Activated T-cell treated with anti-CD3 and anti-CD28 coated beads, Interleukin-2, amount 50 U/mL, for 72 hours (primary cell): ENCODE measurements at places on chromosomes 13 and 19. TPM values are rescaled to one million over a fixed set of nuclear protein-coding genes. Genes with fewer than 3 reads are reported as not detected.

- DNase-seq = no peak
These were observed 99.0 kb upstream of the HTR2A start for GRCh38 chr13:46995874-46996273.

GRCh38 chr19:33000510-33000909 is 28.5 kb downstream of the FAAP24 start:
- DNase-seq = no peak

- no peak for DNase-seq
These were observed 169.2 kb upstream of the NBEA start for GRCh38 chr13:34772881-34773280.

DNA sequence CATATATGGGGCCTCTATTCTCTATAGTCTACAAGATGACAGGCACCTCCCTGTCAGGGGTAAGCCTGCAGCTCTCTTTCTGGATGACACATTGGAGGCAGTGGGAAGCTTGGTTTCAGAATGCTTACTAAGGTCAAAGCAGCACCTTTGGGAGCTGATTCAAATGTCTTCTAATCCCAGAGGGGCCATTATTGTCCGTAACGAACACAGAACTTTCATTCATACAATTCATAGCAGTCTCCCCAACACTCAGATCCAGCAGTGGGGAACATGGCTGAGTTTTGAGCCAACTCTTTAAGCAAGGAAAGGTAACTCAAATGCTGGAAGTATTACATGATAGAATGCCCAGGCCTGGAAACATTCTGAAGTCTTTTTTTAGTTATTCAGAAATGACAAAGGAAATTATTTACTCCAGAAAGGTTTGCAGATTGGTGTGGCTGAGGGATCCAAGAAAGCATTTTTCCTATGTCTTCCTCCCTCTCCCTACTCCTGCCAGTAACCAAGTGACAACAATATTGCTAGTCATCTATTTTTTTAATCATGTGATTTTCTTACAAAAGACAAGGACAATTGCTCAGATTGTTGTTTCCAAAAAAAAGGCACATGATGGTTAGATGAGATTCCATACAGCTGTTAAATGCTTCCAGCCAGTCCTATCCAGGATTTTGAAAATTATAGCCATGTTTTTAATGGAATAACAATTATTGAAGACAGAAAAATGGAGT is 118.7 kb downstream of the FOXO1 start:
- no peak for DNase-seq

The SKA3 gene
- 32.0 TPM for total RNA-seq

The FAAP24 gene
- 9.9 TPM for total RNA-seq

The ATP4B gene
- total RNA-seq = not detected
